Activated T-cell treated with anti-CD3 and anti-CD28 coated beads, Interleukin-2, amount 50 U/mL, for 48 hours (primary cell): ENCODE measurements at places on chromosomes 1 and 21.
A peak's percentile ranks its signal among the peaks of the same experiment; 100 is the strongest.

- DNase-seq: peak; percentile 51
These were observed 4.8 kb upstream of the IFNLR1 start for GRCh38 chr1:24191860-24192259.

DNA sequence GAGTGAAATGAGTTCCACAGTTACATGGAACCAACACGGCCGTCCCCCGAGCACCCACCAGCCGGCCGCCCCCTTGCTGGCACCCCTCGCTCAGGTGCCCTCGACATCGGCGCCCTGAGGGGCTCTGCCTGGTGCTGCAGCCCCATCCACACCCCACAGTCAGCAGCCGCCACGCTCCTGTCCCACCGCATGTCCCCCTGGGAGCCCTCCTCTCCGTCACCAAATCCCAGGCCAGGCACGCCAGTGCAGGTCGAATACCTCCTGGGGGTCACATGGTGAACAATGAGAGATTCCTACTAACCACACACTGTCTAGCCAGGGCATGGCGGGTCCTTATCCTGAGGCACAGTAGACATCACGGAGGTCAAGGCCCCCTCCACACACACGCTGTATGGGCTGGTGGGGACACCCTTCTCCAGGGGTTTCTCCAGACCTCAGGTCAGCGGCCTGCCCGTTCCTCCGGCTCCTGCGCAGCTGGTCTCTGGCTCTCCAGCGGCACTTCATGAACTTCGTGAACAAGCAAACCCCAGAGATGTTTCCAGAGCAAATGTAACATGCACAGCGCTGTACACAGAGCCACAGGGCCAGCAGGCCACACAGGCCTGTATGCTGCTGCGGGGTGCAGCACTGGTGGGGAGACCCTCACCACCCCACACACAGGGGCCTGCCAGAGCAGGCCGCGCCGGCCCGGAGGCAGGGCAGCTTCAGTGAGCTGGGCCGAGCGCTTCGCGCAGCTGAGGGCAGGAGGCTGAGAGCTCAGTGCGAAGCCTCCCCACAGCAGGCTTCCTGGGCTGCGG, 21.8 kb downstream of the POFUT2 start:
- no peak for DNase-seq

DNA sequence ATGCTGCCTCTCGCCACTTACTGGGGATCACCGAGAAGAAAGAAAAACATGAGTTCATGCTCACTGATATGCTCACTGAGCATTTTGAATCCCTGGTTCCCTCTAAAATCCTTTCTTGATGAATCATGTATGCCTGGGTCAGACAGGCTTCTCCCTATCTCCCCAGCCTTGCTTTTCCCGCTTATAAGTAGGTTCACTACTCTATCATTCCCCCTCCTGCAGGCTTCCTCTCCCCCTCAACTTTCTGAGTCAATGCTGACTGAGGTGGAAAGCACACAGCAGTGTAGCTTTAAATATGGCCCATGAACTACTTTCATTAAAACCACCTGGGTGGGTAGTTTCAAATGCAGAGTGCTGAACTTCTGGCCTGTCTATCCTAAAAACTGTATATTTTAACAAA, 41.7 kb downstream of the FMO4 start:
- DNase-seq: no peak

GRCh38 chr1:25580927-25581326, 35.7 kb upstream of the MAN1C1 start:
- no peak for DNase-seq

GRCh38 chr1:15966081-15966955, 9.6 kb downstream of the ZBTB17 start:
- DNase-seq: peak; percentile 90

DNA sequence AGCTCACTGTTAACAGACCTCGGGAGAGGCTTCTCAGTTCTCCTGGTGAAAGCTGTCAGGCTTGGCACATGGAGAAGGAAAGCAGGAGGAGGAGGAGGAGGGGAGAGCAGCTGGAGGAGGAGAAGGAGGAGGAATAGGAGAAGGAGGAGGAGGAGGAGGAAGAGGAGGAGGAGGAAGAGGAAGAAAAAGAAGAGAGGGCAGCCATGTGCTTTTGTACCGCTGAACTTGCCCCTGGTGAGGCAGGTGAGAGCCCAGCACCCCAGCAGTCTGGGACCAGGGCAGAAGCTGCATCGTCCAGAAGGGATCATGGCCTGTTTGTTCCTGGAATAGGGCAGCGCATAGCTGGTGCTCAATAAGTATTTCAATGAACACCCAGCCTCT, 21.3 kb upstream of the GRHL3 start:
- no peak for DNase-seq

- DNase-seq: no peak
These were observed 93.5 kb upstream of the CAMK1G start for GRCh38 chr1:209490013-209490412.

- DNase-seq: no peak
These were observed 17.3 kb downstream of the POFUT2 start for GRCh38 chr21:45270306-45270821.

DNA sequence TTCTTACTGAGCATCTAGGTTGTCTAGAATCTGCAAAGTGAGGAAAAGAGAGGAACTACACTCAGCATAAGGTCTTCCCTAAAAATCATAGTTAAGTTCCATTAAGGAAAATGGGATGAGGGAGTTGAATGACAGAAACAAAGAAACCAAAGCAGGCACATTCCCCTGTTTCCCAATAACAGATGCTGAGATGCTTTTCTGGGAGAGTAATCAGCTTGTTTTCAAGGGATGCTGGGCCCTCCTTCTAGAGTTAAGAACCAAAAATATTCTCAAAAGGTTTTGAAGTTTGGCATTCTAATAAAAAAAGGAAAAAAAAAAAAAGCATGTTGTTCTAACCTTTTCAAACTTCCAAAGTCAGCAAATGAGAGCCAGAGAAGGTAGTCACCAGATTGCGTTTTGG, 105.2 kb upstream of the ZNF648 start:
- no peak for DNase-seq

- no peak for DNase-seq
These were observed 18.4 kb downstream of the PRXL2B start for GRCh38 chr1:2604844-2605508.

DNA sequence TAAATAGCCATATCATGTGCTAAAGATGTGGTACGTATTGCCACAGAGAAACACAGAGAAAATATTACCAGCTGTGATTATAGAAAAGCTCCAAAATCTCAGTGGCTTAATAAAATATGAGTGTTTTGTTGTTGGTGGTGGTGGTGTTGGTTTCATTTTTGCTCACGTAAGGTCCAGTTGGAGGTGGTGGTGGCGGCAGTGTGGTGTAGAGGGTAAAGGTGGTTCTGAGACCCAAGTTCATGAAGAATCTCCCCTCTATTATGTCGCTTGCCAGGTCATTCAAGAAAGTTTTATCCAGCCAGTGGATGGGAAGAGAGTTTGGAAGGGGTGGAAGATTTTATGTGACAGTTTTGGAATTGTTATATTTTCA, 217.6 kb upstream of the SAMSN1 start:
- DNase-seq: no peak

DNA sequence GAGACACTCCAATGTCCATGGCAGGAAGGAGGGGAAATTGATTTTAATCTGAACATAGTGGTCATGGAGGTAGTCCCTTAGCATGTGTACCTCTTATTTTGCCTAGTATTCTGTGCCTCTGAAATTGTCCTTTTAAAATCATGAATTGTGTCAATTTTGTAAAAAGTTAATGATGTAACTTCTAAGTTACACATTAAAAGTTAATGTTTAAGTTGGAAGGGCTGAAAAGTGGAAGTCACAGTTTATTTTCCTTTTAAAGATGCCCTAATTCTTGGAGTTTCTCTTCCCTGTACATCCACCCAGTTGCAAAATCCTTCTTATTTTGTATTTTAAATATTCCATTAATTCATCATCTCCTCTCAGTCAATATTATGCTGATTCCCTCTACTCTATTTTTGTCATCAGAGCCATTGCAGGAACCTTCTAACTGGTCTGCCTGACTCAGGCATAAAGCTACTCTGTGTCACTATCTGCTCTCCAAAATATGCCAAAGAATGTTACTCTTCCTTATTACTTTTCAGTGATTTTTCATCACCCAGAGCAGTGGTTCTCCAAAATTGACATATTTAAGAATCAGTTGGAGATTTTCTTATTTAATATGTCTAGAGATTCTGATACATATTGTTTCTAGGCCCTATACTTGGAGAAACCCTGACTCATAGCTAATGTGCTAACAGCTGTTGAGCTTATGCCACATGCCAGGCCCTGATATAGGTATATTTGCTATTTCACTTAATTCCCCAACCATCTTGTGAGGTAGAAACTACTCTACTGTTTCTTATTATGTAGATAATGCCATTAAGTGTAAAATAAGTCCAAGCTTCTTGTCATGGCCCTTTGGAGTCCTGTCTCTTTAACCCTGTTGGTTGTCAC, 5.1 kb downstream of the HOOK1 start:
- DNase-seq: no peak

DNA sequence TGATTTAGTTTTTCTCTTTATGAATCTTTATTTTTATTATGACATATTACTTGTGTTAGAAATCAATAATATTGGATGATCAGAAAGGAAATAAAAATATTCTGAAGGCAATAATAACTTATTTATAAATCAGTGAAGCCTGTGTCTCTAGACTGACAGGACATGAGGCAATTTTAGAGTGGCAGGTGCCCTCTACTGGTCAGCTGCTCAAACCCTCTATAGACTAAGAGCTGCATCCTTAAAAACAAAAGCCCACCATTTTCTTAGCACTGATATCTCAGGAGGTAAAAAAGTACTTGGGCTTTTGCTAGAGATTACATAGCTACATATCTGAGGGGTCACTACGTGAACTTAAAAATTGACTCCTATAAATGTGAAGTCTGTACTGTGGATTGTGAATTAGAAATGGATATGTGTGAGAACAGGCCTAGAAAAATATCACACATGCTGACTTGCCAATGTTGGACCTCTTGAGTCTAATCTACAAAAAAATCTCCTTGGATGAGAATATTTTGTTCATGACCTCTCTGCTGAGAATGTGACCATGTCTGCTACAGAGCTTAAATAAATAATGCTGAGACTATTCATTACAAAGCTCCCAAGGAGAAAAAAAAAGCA, 597.9 kb upstream of the ADAMTS5 start:
- no peak for DNase-seq

- DNase-seq: no peak
These were observed 28.1 kb downstream of the DAP3 start for GRCh38 chr1:155717041-155717440.

DNA sequence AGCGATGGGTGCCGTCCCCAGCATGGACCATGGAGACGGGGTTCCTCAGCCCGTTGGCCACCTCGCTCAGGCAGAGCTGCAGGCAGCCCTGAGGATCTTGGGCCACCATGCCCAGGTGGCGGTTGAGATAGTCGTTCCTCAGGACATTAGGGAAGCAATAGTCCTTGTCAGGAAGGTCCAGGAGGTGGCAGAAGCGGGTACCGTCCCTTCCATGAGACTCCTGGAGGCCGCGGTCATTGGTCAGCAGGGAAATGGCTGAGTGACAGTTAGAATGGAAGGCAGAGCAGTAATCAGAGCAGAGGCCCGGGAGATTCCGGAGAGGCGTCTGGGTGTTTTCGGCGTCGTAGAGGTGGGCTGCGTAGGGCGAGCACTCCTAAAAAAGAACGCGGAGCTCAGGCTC, 4.1 kb downstream of the HHIPL2 start:
- DNase-seq: no peak

- no peak for DNase-seq
These were observed 48.6 kb downstream of the CD34 start for GRCh38 chr1:207862241-207862787.

- DNase-seq: peak; percentile 49
These were observed 2.0 kb downstream of the SKI start for GRCh38 chr1:2229911-2230731.
